Right lobe of liver (tissue), 6 donors: ENCODE measurements at places on chromosomes 6 and 20. TPM values are rescaled to one million over a fixed set of nuclear protein-coding genes. Genes with fewer than 3 reads are reported as not detected.

- no peak for DNase-seq
These were observed 47.9 kb downstream of the TGM2 start for GRCh38 chr20:38117205-38117604.

ARID1B gene
- 31.1 TPM for total RNA-seq

DNA sequence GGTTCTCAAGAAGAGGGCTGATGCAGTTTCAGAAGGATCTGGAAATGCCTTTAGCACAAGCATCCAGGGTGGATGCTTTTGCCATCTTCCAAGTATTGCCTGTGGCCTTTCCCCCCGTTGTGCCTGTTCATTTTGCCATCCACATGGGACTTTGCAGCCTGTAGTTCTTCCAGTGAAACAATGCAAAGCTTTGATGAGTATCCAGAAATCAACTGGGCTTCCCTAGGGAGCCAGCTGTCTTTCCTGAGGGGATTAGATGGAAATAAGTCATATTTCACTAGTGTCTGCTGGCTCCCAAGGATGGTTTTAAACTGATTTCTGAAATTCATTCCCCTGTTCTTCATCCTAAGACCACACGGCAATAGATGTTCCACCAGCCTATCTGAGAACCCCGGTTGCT is 63.3 kb downstream of the CAP2 start:
- no peak for DNase-seq

DYNLT2 gene
- 0.78 TPM for total RNA-seq

GRCh38 chr20:19019734-19020364 is 192.6 kb upstream of the SLC24A3 start:
- DNase-seq, result no peak

GSTA2 gene
- total RNA-seq, result 177 TPM

DNA sequence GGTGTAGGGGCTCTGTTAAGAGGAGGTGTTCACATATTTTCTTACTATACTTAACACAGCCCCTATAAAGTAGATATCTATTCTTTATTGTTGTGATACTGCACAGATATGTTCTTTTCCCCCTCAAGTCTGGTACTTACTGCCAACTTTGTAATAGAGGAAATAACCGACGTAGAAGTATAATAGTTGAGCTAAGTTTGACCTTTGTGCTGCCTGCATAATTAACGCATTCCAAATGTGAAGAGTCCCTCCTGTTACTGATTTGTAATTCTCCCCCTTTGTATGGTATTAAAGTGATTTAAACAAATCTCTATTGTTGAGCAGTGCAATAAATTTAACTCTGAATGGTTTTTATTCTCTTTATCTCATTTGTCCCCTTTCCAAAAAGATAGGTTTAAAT is 39.0 kb downstream of the PHF3 start:
- no peak for DNase-seq

NEURL2 gene
- 5.3 TPM for total RNA-seq

DNA sequence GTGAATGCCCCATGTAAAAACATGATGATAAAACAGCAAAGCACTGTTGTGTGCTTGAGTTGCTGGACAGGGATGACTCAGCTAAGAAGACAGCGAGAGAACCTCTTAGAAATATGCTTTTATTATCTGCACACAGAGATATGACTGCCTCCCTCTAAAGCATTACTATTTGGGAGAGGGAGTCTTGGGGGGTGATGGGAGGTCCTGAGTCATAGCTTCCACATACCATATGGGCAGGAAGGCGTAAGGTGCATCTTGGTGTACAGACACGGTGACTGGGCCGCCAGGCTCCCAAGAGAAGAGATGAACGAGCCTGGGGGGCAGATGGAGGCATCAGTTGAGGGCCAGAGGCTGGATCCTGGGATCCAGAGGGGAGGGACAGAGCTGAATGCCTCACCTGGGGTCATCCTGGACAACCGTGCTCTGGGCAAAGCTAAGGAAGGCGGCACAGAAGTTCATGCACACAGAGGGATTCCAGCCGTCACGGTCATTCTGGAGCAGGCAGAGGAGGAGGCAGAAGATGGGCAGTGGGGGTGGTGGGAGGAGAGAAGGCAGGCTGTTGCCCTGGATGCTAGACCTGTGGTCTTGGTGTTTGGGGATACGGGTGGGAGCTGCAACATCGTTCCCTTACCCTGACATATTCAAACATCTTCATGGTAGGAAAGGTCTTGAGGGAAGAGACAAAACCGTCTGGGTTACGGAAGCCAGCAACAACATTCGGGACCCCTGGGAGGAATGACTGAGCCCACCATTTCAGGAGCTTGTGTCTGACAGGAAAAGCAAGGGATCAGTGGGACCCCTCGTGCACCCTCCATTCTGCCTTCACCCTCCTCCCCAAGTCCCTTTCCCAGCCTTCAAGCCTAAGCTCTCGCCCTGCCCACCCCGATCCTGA is 2.0 kb downstream of the DXO start:
- DNase-seq, result no peak

DNA sequence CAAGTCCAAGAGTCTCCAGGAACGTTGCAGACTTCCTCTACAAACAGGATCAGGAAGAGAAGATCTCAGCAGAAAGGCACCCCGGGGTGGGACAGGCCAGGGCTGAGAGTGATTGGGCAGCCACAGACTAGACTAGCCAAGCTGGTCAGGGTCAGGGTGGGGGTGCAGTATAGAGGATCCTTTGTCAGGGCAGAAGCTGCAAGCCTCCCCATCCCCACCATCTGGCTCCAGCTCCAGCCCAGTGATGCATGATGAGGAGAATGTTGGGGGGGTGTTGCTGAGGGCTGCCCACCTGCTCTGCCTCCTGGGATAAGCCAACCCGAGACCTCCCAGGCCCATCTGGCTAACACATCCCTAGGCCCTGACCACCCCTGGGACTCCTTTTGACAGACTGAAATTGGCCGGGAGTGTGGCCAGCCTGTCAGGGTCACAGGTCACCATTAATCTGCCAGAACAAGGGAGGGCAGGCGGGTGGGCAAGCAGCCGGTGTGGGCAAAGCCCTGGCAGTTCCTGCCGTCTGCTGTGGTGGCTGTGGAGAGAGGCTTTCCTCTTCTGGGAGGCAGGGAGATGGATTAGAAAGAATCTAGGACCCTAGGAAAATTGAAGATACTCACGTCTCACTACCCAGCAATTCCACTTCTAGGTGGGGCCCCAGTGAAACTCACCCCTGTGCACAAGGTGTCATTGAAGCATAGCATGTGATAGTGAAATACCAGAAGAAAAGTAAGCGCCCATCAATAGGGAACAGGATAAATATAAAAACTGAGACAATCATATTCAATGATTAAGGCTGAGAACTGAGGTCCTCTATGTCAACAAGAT is 22.1 kb upstream of the SNTA1 start:
- DNase-seq, result no peak

COL12A1 gene
- 2.4 TPM for total RNA-seq

- DNase-seq, result no peak
These were observed 1375.6 kb downstream of the EPHA7 start for GRCh38 chr6:92043777-92044176.

SNRNP48 gene
- 4.7 TPM for total RNA-seq

GRCh38 chr20:34632870-34633452 is 43.9 kb downstream of the PIGU start:
- no peak for DNase-seq

- no peak for DNase-seq
These were observed 154.0 kb upstream of the KCNG1 start for GRCh38 chr20:51176876-51177275.

LY6G6F gene
- total RNA-seq, result not detected

DNA sequence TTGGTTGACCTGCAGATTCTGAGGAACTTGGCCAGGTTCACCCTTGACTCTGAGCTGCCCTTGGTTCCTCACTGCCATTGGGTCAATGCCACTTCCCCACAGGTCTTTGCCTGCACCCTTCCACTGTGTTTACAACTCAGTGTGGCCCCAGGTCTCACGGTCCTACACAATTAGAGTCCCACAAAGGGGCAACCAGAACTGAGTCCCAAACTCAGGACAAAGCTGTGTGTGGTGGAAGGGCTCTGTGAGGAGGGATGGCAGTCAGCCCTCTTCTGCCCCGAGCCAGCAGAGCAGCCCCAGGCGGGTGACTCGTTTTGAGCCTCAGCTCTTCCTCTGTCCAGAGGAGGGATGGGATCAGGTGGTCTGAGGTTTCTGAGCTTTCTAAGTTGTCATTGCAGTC is 69.5 kb downstream of the NPEPL1 start:
- no peak for DNase-seq

RBPJL gene
- total RNA-seq, result not detected

GRCh38 chr6:135265278-135265677 is 84.2 kb downstream of the MYB start:
- no peak for DNase-seq

PPP1R3G gene
- total RNA-seq, result 0.55 TPM

SLC18B1 gene
- 2.9 TPM for total RNA-seq

TREML2 gene
- 0.07 TPM for total RNA-seq

GRCh38 chr6:44078219-44078826 is 48.9 kb downstream of the MRPL14 start:
- no peak for DNase-seq

DNA sequence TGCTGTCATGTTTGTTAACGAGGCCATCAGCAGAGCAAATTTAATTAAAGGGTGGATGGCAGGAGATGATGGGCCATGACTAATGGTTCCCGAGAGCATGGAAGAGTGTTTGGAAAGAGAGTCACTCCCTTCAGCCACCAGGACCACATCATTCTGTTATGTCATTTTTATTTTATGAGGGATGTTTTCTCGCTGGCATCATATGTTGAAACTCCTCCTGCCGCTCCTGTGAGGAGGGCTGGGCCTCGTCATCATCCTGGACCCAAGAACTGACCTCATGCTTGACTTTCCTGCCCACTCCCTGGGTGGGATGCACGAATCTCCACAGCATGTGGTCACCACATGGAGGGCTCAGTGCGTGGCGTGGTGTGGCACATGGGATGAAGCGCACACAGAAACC is 86.4 kb upstream of the FRMD1 start:
- no peak for DNase-seq

DNA sequence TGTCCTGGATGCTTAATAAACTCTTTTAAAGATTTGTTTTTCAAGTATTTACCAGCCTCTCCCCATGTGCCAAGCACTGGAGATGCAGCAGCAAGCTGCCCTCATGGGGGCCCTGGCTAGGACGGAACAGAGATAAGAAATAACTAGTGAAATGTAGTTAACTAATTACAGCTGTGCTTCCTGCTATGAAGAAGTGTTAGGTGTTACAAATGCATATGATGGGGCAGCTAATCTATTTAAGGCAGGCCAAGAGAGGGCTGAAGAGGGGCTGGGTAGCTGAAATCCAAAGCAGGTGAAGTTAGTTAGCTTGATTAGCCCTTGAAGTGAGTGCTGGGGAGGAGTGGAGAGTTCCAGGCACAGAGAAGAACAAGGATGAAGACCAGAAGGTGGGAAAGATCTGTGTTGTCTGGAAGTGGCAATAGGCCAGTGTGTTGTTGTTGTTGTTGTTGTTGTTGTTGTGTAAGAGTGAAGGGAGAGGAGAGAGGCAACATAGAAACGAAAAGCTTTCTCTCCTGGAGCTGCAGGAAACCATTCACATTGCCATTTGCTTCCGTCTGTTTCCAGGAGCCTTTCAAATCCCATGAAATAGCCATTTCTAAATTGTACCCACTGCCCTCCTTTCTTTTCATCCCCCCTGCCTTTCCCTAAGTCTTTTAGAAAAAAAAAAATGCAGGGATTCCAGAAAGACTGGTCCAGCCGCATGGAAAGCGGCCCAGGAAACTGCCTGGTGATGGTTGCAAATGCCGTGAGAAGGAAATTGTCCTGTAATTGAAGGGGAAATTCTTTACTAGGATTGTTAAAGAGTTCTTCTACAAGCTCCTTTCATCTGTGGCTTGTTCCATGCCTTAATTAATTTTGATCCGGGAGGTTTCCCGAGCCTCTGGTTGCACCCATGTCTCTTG is 119.6 kb downstream of the TFAP2C start:
- no peak for DNase-seq

DNA sequence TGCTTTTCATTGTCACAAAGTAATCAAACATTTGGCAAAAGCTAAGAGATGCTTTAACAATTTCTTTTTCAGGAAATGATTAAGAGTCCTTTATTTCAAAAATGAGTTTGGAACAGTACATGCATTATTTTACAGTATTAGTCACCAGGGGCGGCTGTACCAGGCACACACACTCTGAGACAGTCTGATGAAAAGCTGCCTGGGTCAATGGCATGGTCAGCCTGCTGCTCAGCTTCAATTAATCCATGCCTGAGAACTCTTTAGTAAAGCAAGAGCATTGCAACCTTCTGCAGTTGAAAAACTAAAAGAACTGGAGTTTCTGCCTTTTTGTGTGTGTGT is 105.5 kb downstream of the TULP4 start:
- no peak for DNase-seq

PTPRT gene
- total RNA-seq, result 0.43 TPM

GRCh38 chr6:63821442-63821841 is 185.8 kb downstream of the PHF3 start:
- DNase-seq, result no peak

DNA sequence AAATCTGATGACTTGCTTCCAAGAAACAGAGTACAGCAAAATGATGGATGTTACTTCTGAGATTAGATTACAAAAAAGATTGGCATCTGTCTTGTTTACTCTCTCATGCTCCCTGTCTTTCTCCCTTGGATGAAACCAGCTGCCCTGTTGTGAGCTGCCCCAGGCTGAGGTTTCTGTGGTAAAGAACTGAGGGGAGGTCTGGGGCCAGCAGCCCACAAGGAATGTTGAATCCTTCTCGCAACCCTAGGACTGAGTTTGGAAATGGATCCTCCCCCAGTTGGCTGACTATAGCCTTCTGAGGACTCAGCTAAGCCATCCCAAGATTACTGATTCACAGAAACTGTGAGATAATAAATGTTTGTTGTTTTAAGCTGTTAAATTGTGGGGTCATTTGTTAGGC is 5.6 kb upstream of the HECA start:
- DNase-seq, result no peak

NT5E gene
- 23.0 TPM for total RNA-seq

NRSN1 gene
- not detected for total RNA-seq

HTR1B gene
- not detected for total RNA-seq

- no peak for DNase-seq
These were observed 21.7 kb upstream of the SLCO4A1 start for GRCh38 chr20:62620625-62621024.

GRCh38 chr6:15627821-15628220 is 35.0 kb downstream of the DTNBP1 start:
- DNase-seq, result no peak

SLC22A1 gene
- total RNA-seq, result 446 TPM

DNA sequence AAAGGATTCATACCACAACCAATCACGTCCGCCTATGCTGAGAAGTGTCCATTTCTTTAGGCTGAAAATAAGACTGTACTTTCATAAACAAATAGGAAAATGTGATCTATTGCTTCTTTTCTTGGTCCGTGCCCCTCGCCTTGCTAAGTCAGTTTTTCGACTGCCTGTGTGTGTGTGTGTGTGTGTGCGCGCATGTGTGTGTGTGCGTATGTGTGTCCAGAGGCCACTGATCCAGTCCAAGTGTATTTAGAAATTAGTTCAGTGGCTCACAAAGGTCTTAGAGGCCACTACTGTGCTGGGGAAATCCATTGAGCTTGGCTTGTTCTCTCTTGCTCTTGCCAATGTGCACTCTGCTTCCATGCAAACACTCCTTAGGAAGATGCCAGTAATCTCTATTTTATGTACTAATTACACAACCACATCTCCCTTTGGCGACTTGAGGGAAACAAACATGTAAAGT is 50.5 kb downstream of the SLC22A23 start:
- peak; percentile 65 for DNase-seq
